ENCODE measurements at places on chromosomes 4 and X. TPM values are rescaled to one million over a fixed set of nuclear protein-coding genes. Genes with fewer than 3 reads are reported as not detected.

XK gene
- 0.31 TPM for total RNA-seq

FAT4 gene
- 2.4 TPM for total RNA-seq

RGN gene
- not detected for total RNA-seq

MTMR8 gene
- 0.50 TPM for total RNA-seq

AFAP1 gene
- 23.2 TPM for total RNA-seq

Data from A549 treated with GW870086 at 1 μM for 4 hours (cell line).